Left ventricle myocardium inferior (tissue), 1 donor: ENCODE measurements at places on chromosomes 6 and 20. TPM values are rescaled to one million over a fixed set of nuclear protein-coding genes. Genes with fewer than 3 reads are reported as not detected.

GRCh38 chr20:58006346-58007316 is 221.8 kb downstream of the ANKRD60 start:
- H3K4me3 ChIP-seq = no peak overlapping the region
- no peak for DNase-seq
- H3K4me1 ChIP-seq = peaks cover 2% of the 10 kb centered on the region
- H3K27ac ChIP-seq = no peak overlapping the region
- H3K27me3 ChIP-seq = peaks cover 19% of the 10 kb centered on the region

DNA sequence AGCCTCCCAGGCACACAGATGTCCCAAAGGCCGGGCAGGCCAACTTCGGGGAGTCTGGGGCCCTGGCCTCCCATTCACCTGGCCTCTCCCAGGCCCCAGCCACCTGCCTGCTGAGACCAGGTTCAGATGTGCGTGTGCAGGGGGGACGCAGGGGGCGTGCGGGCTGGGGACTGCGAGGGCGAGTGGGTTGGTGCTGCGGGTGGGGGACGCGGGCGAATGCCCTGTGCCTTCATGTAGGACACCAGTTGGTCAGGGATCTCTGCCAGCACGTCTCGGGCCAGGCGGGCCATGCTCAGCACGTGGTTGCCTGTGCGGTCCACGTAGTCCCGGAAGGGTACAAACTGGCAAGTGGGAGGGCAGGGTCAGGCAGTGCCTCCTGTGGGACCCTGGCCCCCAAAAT is 44.5 kb downstream of the RAB44 start:
- no peak overlapping the region for H3K27ac ChIP-seq
- H3K36me3 ChIP-seq = no peaks in the 10 kb centered on the region
- no peaks in the 10 kb centered on the region for H3K27me3 ChIP-seq
- no peak overlapping the region for H3K4me3 ChIP-seq
- H3K4me1 ChIP-seq = peaks cover 13% of the 10 kb centered on the region

- H3K27me3 ChIP-seq = no peaks in the 10 kb centered on the region
- H3K4me3 ChIP-seq = no peak overlapping the region
- H3K36me3 ChIP-seq = peaks cover 32% of the 10 kb centered on the region
- peaks cover 78% of the 10 kb centered on the region for H3K4me1 ChIP-seq
Measured at GRCh38 chr6:41059556-41059955, 6.6 kb downstream of the APOBEC2 start.

DNA sequence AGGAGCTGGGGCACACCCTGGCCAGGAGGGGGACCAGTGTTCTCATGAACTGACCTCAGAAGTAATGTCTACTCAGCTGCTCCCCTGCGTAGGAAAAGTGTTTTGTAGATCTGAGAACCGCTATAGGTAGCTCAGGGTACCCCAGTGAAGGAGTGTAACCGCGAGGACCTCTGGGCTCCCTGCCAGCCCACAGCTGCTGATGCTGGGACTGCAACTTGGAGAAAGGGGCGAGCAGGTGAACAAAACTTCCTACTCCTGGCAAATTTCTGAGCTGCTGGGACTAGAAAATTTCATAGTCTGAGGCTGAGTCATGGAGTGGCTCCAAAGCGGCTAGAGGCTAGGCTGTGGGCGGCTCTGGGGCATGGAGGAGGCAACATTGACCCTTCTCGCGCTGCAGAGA is 51.9 kb downstream of the PYGB start:
- peak overlapping the region; percentile 2 for H3K27ac ChIP-seq
- H3K4me3 ChIP-seq = no peak overlapping the region
- DNase-seq = no peak
- H3K4me1 ChIP-seq = peaks cover 48% of the 10 kb centered on the region

Gene CST8
- not detected for total RNA-seq
